ENCODE measurements at places on chromosomes 3 and 15.

DNA sequence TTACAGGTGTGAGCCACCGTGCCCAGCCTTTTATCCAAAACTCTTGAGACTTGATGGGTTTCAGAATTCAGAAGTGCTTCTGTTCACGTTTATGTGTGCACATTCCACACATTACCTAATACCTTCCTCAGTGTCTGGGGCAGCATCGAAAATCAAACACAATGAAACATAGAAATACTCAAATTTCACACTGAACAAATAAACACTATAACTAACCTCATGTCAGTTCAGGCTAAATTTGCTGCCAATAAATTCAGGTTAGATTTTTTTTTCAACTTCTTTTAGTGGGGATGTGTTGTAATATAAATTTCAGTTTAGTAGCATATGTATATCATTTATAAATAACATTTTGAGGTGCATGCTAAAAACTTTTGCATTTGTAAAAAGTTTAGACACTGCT is 2.8 kb downstream of the EIF2AK4 start:
- DNase-seq, result no peak

DNA sequence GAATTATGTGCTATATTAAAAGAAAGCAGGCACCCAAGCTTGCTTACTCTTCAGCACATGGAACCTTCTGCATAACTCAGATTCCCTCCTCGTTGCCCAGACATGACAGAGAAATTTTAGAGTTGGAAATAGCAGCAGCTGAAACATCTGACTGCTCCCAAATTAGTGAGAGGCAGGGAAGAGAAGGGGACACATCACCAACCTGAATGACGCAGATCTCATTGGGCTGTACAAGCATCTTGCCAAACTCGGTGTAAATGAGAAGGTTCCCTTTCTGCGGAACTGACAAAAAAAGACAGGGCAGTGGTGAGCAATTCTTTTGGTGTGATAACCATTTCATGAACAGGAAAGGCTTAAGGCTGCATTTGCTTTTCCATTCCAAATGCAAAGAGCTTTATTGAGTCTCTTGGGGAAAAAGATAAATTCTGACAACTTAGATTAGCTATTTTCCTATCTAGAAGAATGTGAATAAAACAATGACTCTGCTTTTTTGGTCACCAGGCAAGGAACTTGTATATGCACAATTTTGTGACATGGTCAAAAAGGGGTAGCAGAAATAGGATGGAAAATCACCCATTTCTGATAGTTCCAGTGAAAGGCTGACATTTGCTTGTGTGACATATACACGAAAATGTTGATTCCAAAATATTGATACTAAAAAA is 35.1 kb downstream of the HGD start:
- no peak for DNase-seq

- no peak for DNase-seq
Observed at GRCh38 chr3:186180151-186180550, 71.3 kb upstream of the ETV5 start.

GRCh38 chr15:29675791-29676301 is 146.4 kb downstream of the TJP1 start:
- DNase-seq, result no peak
